ENCODE measurements at places on chromosomes 6 and 20. TPM values are rescaled to one million over a fixed set of nuclear protein-coding genes. Genes with fewer than 3 reads are reported as not detected.

Gene RTEL1
- total RNA-seq: 28.3 TPM

Gene DPM1
- 31.6 TPM for total RNA-seq

Gene FRS3
- 4.2 TPM for total RNA-seq

GRCh38 chr6:132096245-132096644, 145.1 kb upstream of the CCN2 start:
- no peak for DNase-seq

DNA sequence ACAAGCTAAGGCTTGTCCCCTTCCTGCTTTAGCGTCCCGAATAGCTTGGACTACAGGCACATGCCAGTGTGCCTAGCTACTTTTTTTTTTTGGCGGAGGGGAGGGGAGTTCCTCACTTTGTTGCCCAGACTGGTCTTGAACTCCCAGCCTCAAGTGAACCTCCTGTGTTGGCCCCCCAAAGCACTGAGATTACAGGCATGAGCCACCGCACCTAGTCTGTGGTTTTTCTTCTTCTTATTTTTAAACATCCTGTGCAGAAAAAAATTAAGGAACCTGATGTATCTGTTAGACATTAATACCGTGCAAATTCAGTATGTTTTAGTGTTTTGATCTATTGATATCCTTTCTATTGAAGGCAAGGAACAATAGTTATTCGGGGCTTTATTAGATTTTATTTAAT, 25.7 kb downstream of the HIVEP1 start:
- DNase-seq: no peak

GRCh38 chr6:44390158-44390683, 2.7 kb downstream of the CDC5L start:
- no peak for DNase-seq

- no peak for DNase-seq
Measured at GRCh38 chr20:6979621-6980020, 212.1 kb downstream of the BMP2 start.

GRCh38 chr6:136011475-136011874, 160.0 kb downstream of the PDE7B start:
- no peak for DNase-seq
